Activated B cell treated with CpG ODN at 0.5 μM for 24 hours (primary cell): ENCODE measurements at places on chromosomes 2 and 18.

DNA sequence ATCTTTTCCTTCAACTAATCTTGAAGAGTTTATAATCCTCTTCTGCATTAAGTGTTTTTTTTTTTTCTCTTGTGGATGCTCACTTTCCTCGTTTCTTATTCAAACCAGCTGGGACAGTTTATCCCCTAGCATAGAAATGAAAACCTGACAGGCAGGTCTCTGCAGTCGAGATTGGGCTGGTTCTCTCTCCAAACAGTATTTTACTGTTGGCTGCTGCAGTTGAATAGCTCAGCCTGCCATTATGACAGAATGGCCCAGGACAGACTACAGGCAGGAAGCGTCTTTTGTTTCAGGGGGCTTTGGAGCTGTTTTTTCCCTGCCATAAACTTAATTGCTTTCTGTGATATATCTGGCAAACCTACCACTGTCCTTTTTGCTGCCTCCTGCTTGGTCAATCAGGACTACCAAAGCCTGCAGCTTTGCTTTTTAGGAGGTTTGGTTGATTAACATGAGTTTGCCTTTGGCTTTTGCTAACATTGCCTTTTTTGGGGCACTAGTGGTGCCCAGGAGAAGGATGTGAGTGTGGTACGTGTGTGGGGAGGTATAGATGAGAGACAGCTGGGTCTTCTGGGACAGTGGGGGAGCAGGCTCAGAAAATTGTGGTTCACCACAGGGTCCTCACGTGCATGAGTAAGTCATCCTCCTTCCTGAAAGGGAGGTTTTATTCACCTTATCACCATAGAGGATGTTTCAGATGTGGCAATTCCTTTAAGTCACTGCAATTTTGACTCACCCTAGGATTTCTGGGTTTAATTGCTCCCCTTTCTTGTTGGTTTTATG is 128.7 kb downstream of the LYPD6B start:
- no peak for DNase-seq

GRCh38 chr18:49135877-49136276 is 185.1 kb upstream of the SMAD7 start:
- DNase-seq = no peak

- DNase-seq = peak; percentile 25
Observed at GRCh38 chr2:181656450-181657291, at the start of gene CERKL. CERKL (minus strand) TSS chr2:181657105; CDS start chr2:181657006, 99 bp downstream.

DNA sequence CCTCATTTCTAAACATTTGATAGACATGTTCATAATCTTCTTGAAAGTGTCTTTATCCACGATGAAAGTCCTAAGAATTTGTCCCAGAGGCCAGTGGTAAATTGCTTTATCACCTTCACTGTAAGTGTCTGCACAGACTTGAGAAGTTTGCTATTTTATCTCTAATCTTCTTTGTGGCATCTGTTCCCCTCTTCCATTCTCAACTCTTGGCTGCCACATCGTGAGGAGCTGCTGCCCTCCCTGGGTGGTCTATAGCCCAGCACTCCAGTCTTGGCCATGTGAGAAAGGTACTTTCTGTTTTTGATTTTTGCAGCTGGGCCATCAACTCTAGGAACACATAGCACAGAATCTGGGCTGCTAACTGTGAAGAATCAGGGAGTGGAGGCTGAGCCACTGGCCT is 45.5 kb downstream of the SLC14A2 start:
- DNase-seq = no peak

- no peak for DNase-seq
Observed at GRCh38 chr2:49265471-49265870, 111.2 kb upstream of the FSHR start.

DNA sequence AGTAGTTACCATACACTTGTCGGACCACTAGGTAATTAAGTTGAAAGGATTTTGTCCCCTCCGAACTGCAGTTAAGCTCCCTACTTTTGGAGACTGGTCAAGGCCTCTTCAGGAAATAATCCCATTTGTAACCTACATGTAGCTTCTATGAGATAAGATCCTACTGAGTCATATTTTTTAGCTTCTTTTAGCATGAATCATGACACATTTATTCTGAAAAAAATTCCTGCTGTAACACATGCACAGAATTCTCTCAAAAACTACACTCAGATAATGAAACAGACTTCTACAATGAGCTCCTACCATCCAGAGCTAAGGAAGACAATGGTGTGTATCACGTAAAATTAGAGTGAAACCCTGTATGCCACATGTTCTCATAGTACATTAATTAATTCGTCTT is 100.7 kb upstream of the CCDC195 start:
- DNase-seq = no peak
